ENCODE measurements at places on chromosomes 6 and 20.

DNA sequence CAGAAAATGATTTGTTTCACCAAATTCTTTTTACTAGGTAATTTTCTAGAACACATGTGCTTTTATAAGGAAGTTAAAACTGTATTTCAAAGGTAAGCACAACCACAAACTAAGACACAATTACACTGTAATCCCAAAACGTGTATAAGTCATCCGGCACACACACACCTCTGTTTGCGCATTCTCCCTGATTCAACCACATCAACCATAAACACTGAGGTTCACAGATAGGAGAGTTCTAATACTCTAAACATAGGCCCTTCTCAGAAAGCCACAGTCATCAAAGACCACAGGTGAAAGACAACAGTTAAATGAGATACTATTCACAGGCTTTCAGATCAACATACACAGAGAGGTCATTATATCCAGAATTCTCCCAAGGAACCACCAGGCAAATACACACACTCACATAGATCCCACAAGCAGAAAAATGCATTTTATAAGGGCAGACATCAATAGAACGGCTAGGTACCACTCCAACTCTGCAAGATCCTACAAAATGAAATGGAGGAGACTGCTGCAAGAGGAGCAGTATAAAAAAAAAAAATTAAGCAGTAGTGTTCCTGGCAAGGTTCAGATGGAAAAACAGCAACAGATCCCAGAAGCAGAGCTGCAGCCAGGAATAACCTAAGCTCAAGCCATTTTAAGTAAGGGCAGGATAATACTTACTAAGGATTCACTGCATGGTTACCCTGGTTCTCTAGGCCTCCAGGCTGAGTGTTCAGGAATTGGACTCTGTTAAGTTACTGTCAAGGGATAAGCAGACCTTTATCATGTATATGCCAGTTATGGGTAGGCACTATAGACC, 6.6 kb upstream of the FBXO9 start:
- no peak for DNase-seq

DNA sequence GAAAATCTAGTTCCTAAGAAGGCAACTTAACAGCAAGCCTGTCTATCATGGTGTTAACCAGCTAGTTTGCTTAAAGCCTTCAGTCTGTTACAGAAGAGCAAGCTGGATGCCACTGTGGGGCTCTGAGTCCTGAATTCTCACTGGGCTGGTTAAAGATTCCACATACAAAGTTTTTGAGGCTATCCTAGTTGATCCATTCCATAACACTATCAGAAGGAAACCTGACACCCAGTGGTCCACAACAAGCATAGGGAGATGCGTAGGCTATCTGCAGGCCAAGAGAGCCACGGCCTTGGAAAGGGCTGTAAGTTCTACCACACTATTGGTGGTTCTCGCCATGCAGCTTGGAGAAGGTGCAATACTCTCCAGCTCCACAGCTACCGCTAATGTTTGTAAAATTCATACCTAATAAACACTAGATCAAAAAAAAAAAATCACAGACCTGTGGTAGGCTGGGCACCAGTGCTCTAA, 420 bp upstream of the MCCD1 start:
- DNase-seq = no peak

DNA sequence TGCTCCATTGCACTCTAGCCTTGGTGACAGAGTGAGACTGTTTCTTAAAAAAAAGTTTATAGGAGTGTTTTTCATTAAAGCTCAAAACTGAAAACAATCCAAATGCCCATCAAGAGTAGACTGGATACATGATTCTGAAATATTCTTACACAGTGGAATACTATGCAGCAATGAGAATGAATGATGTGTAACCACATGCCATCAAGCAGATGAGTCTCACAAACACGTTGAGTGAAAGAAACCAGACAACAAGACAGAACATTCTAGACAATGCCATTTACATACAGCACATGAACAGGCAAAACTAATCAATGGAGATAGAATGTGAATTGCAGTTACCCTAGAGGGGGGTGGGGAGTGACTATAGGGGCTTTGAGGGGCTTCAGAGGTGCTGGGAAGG, 72.4 kb downstream of the TOX2 start:
- no peak for DNase-seq

DNA sequence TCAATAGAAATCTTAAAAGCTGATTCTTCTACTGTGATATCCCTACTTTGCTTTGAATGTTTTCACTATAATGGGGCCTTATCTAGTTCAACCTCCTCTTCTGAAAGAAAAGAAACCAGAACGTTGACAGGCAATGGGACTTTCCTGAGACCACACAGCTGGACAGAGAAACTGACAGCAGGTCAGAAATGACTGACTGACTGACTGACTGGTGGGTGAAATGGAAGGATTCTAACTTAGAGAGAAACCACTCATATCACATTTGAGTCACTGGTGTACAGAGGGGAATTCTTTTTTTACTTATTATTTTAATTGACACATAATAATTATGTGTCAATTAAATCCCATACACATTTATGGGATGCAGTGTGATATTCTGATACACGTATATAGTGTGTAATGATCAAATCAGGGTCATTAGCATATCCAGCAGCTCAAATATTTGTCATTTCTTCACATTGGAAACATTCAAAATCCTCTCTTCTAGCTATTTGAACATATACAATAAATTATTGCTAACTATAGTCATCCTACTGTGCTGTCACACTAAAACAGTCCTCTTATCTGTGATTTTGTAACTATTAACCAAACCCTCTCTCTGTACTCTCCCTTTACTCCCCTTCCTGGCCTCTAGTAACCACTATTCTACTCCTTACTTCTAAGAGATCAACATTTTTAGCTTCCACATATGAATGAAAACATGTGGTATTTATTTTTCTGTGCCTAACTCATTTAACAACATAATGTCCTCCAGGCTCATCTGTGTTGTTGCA, 64.8 kb upstream of the NRSN1 start:
- no peak for DNase-seq

DNA sequence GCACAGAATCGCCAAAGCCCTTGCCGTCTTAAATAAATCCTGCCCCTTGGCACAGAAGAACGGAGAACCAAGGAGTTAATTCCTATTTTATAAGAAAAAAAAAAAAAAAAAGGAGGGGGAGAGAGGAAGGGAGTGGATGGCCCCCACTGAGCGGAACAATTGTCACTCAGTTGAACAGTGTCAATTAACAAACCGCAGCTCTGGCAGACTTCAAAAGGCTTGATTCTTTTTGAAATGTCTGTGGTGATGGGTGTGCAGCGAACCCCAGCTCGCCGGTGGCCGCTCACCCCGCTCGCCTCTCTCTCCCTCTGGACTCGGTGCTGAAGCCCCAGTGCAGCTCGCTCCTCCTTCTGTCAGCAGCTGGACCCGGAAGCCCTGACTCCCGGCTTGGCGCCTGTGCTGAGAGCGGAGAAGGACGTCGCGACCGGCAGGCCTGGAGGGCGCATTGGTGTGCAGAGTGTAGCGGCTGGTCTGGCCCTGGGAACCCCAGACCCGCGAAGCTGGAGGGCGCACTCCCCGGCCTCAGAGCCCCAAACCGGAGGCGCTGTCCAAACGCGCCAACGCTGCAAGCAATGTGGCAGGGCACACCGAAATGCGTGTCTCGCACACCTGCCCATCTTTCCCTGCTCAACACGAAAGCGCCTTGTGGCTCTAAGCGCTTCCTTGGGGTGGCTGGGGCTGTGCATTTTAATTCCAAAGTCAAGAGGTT, 3.4 kb downstream of the LINC00237 start:
- DNase-seq = no peak

DNA sequence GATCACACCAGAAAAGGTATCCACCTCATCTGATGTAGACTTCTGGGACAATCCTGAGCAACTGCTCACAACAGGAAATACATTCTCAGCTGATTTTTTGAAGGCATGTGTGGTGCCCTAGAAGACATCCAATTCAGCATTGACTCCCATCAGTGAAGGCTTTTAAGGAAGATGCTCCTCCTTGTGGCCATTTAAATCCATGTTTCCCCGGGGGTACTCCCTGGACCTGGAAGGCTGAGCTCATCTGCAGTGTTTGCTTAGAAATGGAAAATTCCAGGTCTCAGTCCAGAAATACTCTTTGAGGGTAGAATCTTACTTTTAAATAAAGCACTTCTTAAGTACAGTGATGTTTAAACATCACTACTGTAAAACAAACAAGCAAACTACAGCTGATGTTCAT, 195.5 kb upstream of the PDE10A start:
- peak; percentile 13 for DNase-seq

DNA sequence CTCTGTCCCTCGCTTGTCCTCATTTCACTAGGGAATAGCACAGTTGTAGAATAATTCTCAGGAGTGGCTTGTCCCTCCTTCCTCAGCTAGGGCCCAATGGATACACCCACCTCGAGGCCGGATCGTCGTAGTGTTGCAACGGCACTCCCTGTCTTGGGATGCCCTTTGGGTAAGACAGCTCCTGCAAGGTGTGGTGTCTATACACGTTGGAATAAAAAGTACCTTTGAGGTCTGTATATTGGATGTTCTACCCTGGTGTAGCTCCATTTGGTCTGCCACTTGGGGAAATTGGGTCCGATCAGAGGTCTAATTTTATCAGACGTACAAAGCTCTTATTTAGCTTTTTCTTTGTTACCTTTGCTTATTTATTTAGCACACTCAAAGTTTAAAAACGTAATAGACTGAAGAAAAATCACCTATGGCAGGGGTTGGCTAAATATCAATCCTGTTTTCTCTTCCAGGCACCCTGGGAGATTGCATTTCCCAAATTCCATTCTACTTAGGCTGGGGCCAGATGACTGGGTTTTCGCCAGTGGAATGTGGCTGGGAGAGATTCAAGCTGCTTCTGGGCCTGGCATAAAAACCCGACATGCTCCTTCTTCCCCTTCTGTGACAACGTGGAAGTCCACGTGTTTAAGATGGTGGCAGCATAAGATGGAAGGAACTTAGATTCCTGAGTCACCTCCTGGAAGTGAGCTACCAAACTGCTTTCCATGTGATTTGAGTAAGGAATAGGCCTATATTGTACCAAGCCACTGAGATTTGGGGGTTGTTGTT, 82.3 kb upstream of the CD83 start:
- no peak for DNase-seq

- DNase-seq = no peak
Observed at GRCh38 chr6:4294636-4295035, 159.3 kb upstream of the ECI2 start.

DNA sequence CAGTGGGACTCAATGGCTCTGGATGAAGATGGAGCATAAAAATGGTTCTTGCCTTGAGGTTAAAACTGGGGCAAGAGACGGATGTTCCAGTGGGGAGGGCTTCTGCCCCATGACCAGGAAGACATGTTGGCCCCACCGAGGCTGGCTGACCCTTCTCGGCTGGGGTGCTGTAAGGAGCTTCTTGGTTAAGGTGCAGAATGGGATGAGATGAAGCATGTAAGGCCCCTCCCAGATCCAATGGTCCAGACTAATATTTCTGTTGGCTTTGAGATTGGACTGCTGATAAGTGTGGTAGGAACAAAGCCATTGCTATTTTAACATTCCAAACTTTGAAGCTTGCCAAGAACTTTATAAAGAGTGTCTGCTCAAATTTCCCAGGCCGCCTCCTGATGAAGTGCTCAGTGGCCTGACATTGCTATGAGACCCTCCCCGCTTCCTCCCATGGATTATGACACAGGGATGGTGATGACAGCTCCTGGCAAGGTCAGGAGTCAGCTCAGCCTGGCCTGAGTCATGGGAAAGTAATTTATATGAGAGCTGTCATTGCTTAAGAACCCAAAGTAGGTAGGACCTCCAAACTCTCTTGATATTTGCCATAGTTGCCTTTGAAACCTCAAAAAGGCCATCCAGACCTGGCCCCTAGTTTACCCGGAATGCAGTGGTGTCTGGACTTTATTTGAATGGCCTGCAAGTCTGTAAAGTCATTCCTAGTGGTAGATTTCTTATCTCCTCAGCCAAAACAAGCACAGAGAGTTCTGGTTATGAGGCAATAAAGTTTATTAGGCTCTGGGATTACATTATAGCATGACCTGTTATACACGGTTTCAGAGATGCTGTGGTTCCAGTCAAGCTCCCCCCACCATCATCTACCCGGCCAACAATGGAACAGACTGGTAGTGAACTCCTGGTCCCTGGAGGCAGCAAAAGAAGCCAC, 55.2 kb downstream of the TGM2 start:
- no peak for DNase-seq

GRCh38 chr20:61891916-61892649, 173.6 kb downstream of the TAF4 start:
- DNase-seq = no peak

- DNase-seq = no peak
Observed at GRCh38 chr6:142185641-142186040, 38.6 kb downstream of the VTA1 start.
